ENCODE measurements at places on chromosomes 4 and X. TPM values are rescaled to one million over a fixed set of nuclear protein-coding genes. Genes with fewer than 3 reads are reported as not detected.

The ADAM29 gene
- total RNA-seq, result not detected

The MAGIX gene
- total RNA-seq, result 2.7 TPM

The CFAP47 gene
- total RNA-seq, result not detected

The SYTL4 gene
- total RNA-seq, result 12.6 TPM

The ETDA gene
- total RNA-seq, result not detected

The MAP3K15 gene
- 0.16 TPM for total RNA-seq

The MYOZ2 gene
- total RNA-seq, result 12.0 TPM

The PQBP1 gene
- total RNA-seq, result 48.8 TPM

The SHISA3 gene
- total RNA-seq, result 2.1 TPM

The ABLIM2 gene
- total RNA-seq, result 20.2 TPM

The BST1 gene
- 13.7 TPM for total RNA-seq

The PPEF2 gene
- total RNA-seq, result 0.36 TPM

The MAGEA1 gene
- not detected for total RNA-seq

The MSX1 gene
- total RNA-seq, result 4.5 TPM

The S100P gene
- 7.2 TPM for total RNA-seq

The QRFPR gene
- 0.71 TPM for total RNA-seq

The STATH gene
- not detected for total RNA-seq

The NKX6-1 gene
- 0.18 TPM for total RNA-seq

The DGKQ gene
- total RNA-seq, result 11.2 TPM

The TMLHE gene
- total RNA-seq, result 18.4 TPM

The MAP7D3 gene
- 30.9 TPM for total RNA-seq

The PARM1 gene
- total RNA-seq, result 48.5 TPM

Measured in aorta (tissue), 5 donors.